ENCODE measurements at places on chromosomes 2 and 18.
A peak's percentile ranks its signal among the peaks of the same experiment; 100 is the strongest.

GRCh38 chr2:9276901-9277451 is 70.4 kb downstream of the ASAP2 start:
- no peak for DNase-seq

GRCh38 chr18:32081881-32082280 is 9.8 kb upstream of the RNF138 start:
- no peak for DNase-seq

GRCh38 chr2:7190587-7191324 is 273.5 kb downstream of the RNF144A start:
- no peak for DNase-seq

GRCh38 chr2:120820953-120821279 is 85.2 kb downstream of the GLI2 start:
- no peak for DNase-seq

- DNase-seq = no peak
These were observed 511.1 kb upstream of the ID2 start for GRCh38 chr2:8170552-8171327.

DNA sequence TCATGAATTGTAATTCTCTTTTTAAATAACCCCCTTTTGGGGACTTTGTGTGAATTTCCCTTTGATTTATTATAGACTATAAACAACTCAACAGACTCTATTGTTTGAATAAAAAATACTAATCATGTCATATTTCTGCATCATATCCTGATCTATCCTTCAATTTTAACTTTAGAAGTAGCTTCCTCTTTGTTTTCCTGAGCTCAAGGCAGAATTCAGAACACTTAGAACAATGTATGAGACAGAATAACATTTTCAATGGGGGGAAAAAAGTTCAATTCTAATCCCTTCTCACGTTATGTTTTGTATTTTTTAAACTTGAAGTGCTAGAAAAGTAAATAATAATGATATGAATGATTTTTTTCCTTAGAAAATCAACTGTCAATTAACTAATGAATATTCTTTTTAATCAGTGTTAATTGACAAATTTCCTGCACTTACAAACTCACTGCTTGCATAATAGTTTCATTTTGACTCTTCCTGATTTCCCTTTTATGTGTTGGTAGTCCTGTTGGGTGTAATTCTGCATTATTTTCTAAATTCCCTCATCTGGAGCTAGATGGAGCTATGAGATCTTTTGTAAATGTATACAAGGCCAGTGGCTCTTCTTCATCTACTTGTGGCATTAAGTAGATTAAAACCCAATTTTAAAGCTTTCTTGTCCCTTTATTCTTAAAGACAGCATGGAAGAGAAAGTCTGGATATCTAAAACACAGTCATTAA is 326.1 kb downstream of the PARD3B start:
- DNase-seq = peak; percentile 71

GRCh38 chr18:612156-612555 is 15.4 kb downstream of the CLUL1 start:
- no peak for DNase-seq

DNA sequence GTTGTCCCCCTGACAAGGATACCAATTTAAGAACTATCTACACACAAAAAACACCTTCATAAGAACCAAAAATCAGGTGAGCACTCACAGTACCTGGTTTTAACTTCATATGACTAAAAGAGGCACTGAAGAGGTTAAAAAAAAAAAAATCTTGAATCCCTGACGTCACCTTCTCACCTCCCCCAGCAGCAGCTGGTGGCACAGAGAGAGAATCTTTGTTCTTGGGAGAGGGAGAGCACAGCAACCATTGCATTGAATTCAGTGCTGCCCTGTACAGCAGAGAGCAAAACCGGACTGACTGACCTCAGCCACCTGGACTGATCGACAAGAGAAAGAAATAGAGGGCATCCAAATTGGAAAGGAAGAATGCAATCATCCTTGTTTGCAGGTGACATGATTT is 566.0 kb downstream of the TMX3 start:
- DNase-seq = no peak

DNA sequence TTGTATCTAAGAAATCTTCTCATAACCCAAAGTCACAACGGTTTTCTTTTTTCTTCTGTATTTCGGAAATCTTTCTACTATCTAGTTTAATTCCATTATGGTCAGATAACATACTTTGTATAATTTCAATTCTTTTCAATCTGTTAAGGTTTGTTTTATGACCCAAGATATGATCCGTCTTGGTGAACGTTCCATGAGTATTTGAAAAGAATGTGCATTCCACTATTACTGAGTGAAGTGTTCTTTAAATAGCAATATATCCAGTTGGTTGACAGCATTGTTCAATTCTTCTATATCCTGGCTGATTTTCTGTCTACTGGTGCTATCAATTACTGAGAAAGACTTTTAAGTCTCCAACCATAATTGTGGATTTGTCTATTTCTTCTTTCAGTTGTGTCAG is 414.5 kb downstream of the TNS1 start:
- DNase-seq = no peak

GRCh38 chr18:35000457-35000856 is 40.8 kb upstream of the MAPRE2 start:
- DNase-seq = peak; percentile 72

- no peak for DNase-seq
These were observed 15.2 kb downstream of the KIDINS220 start for GRCh38 chr2:8822218-8822617.

GRCh38 chr18:45724601-45725000 is 620 bp downstream of the SLC14A1 start:
- no peak for DNase-seq

DNA sequence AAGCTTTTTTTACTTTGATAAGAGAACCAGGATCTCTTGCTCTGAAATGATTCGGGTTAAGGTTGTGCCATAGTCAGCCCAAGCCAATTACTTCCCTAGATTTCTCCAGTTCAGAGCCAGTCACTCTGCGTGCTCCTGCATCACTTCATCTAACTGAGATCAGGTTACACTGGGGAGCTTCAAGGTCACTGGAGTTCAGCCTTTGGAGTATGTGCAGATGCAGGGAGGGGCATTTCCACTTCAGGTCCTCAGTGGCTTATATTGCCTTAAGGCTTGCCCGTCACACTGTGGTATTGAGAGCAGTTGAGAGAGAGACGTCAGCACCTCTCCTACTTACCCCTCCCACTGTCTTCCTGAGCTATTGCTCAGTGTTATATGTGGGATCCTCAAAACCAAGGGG is 317.8 kb downstream of the EPHA4 start:
- DNase-seq = no peak

GRCh38 chr2:66240286-66240685 is 194.6 kb upstream of the MEIS1 start:
- peak; percentile 42 for DNase-seq

DNA sequence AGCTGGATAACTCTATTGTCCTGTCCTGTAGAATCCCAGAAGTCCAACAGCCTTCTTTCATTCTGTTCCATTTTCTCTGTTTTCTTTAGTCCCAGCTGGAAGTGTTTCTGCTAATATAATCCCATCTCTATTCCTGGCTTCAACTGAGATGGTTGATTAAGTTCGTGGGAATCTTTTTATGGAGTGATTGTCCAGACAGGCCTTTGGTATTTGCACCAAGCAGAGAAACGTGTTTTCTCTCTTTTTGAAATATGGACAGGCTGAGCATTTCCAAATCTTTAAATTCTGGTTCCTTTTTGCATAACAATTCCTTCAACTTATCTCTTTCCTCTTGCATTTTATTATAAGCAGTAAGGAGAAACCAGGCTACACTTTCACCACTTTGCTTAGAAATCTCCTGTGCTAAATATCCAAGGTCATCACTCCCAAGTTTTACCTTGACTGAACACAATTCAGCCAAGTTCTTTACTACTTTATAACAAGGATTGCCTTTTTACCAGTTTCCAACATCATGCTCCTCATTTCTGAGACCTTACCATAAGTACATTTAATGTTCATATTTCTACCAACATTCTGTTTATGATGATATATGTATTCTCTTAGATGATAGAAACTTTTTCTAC is 108.8 kb downstream of the ZFP36L2 start:
- DNase-seq = no peak

DNA sequence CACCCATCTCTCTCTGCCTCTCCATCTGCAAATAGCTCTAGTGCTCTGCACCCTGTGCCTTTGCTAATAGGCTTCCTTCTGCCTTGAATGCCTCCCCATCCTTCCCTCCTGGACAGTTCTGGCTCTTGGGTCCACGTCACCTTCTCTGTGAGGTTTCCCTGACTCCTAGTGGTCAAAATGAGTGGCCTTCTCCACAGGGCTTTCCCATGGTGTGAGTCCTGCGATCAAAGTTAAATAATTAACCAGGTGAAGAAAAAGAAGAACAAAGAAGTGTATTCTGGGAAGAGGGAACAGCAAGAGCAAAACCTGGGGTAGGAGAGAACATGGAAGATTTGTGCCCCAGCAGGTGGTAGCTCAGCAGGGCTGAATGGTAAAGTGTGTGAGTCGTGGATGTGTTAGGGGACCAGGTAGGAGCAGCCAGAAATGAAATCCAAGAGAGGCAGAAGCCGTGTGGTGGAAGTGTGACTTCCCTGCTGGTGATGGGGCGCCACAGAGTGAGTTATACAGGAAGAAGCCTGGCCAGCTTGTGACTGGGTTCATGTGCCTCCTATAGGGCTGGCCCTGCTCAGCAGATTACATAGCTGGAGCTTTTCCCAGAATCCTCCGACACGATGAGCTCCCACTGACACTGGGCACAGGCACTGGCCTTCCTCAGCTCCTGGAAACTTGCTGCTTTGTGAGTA is 93.8 kb upstream of the LDAH start:
- DNase-seq = no peak

- DNase-seq = no peak
These were observed 44.5 kb downstream of the SH3BP4 start for GRCh38 chr2:234996069-234996940.

DNA sequence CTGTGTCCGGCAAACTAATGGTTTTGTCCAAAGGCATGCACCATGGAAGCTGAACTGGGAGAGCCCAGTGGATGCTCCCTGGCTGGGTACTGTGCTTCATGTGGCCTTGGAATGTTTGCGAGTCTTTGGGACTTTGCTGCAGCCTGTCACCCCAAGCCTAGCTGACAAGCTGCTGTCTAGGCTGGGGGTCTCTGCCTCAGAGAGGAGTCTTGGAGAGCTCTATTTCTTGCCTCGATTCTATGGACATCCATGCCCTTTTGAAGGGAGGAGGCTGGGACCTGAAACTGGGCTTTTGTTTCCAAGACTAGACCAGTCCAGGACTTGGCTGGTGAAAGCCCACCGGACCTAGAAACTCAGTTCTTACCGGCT is 1.7 kb downstream of the MARS2 start:
- no peak for DNase-seq

GRCh38 chr2:219991116-219991515 is 363.7 kb downstream of the SLC4A3 start:
- no peak for DNase-seq

GRCh38 chr2:133598769-133599168 is 30.5 kb upstream of the NCKAP5 start:
- peak; percentile 28 for DNase-seq

DNA sequence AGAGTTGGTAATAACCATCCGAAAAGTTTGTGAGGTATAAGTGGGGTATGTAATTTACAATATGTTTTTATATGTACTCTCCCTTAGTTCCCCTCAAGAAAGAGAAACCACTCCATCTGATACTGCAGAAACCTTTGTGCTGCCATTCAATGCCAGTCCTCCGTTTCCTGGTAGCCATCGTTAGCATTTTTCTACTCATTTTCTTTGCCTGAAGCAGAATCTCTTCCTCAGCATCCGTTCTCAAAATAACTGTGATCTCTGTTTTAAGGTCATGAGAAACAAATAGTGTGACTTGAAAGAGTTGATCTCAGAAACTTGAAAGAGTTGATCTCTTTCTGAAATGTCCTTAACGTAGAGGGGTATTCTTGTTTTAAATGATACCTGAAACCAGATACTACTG is 996 bp downstream of the PTCD3 start:
- no peak for DNase-seq

- DNase-seq = no peak
These were observed 14.8 kb downstream of the CERKL start for GRCh38 chr2:181642086-181642485.

- DNase-seq = no peak
These were observed 49.2 kb upstream of the DARS1 start for GRCh38 chr2:136034629-136035028.

DNA sequence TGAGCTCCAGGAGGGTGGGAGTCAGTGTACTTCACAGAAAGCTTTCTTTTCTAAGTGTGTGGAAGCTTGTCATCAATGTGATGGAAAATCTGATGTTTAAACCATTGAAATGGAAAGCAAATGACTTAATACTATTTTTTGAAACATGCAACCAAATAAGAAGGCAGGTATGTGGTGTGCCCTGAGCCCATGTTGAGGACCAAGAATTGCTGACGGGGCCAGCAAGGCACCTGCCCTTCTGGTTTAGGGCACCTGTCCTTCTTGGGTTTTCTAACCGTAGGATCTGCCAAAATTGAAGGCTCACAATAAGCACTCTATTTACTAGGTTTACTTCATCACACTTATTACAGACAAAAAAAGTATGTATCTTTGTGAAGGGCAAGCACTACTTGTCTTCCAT is 537.7 kb downstream of the SOCS6 start:
- no peak for DNase-seq

DNA sequence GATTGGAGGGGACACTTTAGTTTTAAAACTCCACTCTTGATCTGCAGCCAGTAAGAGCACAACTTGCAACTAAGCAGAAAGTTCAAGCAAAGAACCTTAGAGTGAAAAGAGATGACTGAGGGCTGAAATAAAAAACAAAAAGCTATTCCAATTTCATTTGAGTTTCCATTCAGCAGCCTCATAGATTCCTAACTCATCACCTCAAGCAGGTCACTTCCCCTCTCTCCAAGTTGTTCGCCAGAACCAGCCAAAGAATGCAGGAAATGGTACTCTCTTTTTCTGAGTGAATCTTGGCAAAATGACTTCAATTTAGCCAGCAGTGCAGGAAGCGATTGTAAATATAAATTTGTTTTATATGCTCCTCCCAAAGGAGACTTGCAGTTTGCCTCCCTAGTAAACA is 213.3 kb downstream of the SETBP1 start:
- no peak for DNase-seq

DNA sequence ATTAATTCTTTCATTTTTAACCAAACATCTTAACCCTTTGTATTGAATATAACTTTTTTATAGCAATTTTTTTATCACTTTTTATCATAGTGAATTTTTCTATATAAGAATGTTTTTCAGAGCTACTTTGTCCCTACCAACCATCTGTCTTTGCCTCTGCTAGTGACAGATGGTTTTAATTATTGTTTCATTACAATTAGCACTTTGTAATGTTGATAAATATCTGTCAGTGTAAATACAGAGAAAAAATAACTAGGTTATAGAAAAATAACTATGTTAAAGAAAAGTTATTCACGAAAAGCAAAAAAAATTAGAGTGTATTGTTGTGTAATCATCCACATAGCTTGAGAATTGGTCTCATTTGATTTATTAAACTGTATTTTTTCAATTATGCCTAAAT is 91.0 kb upstream of the CDH19 start:
- no peak for DNase-seq

- no peak for DNase-seq
These were observed 81.2 kb upstream of the TXNDC2 start for GRCh38 chr18:9804517-9805104.

DNA sequence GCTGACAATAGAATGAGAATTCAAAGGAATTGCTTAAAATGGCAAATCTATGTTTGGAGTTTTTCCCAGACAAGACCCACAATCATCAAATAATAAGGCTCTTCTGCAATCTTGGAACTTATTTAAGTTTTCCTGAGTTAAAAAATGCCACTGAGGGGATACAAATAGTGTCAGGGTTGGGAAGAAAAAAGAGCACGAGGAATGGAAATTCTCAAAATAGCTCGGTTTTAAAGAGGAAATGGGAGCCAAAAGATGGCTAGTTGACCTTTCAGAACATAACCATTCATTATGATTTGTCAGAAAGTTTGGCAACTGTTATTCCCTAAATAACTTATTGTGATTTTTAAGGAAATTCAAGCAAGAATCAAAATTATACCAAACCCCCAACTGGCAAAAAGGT is 127.7 kb downstream of the RAPGEF4 start:
- DNase-seq = no peak
